ENCODE measurements at places on chromosomes 13 and 19.

DNA sequence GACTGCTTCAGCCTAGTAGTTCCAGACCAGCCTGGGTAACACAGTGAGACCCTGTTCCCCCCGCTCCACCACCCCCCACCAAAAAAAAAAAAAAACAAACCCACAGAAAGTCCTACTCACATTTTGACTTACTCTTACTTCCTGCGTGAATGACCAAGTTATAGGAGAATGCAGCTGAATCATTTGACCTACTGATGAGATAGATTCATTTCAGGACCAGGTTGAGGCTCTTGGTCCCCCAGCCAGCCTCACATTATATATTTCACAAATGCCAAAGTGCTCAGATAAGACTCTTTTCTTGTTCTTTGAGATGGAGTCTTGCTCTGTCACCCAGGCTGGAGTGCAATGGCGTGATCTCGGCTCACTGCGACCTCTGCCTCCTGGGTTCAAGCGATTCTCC lies 70.2 kb downstream of the KLF5 start:
- DNase-seq: no peak

GRCh38 chr19:39342647-39343305 lies 555 bp downstream of the SAMD4B start:
- no peak for DNase-seq

GRCh38 chr19:14054099-14054498 lies 7.8 kb downstream of the PALM3 start:
- DNase-seq: no peak

DNA sequence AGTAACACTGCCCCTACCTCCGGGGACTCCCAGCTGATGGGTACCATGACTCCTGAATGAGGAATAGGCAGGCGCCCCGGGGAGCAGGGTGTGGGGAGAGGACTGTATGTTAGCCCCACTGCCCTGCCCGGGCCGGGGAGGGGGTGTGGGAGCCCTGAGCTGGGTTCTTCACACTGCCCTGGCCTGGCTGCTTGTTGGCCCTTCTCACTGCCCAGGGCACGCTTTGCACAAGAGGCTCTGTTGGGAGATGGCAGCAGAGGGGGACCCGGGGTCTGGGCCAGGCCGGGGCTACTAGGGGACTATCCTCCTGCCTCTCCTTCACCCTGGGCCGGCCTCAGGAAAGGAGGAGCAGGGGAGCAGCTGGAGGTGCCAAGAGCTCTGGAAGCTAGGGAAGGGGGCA lies 19.3 kb upstream of the KCTD15 start:
- no peak for DNase-seq

GRCh38 chr19:57803594-57804325 lies 11.0 kb downstream of the ZNF552 start:
- no peak for DNase-seq
